Calu3 (cell line): ENCODE measurements at places on chromosomes 7 and 10. TPM values are rescaled to one million over a fixed set of nuclear protein-coding genes. Genes with fewer than 3 reads are reported as not detected.

- no peak for DNase-seq
These were observed 91.4 kb downstream of the TMEM130 start for GRCh38 chr7:98778421-98778820.

DNA sequence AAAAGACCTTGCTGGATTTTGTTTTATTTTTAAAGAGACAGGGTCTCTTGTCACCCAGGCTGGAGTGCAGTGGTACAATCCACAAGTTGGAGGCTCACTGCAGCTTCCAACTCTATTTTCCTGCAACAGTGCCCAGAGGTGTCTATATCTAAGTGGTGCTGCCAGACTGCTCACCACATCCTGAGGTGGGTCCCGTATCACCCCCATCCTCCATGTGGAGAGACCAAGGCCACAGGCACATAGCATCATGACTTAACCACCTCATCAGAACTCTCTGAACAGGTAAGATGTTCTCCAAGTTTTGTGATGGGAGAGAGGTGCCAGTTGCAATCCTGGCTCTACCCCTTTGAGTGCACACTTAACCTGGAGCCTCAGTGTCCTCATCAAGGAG, 98.2 kb downstream of the RNF216 start:
- DNase-seq = no peak

GRCh38 chr10:25103703-25104102, 71.1 kb upstream of the GPR158 start:
- no peak for DNase-seq

GRCh38 chr7:150739033-150739432, 1.8 kb downstream of the GIMAP5 start:
- DNase-seq = no peak

Gene SEMA3E
- total RNA-seq = 21.8 and 24.4 TPM in 2 replicates
